Germinal center (tissue), 1 donor: ENCODE measurements at places on chromosomes 6 and 20.

DNA sequence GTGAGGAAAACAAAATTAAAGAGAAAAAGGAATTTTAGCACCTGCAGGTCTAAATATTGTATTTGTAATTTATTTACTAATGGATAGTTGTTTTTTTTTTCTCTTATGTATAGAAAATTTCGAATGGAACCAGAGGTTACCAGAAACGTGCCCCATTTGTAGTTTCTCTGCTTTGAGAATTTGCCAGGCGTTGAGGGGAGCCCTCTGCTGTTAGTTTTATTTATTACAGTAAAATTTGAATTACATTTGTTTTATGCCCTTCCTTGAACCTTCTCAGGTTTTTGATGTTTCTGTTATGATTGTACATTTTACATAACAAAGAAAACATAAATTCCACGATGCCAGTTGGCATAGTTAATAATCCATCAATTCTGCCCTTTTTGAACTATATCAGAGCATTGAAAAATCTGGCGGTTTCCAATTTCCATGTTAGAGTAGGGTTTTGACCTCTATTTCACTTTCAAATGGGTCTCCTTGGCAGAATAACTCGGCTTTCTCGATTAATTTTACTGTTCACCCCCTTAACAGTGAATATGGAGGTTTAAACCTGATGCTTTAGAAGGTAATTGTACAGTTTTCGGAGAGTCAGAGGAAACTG lies 35.1 kb upstream of the RFPL4B start:
- peak; percentile 23 for DNase-seq

GRCh38 chr6:116847227-116847626 lies 18.3 kb upstream of the GPRC6A start:
- DNase-seq = no peak

DNA sequence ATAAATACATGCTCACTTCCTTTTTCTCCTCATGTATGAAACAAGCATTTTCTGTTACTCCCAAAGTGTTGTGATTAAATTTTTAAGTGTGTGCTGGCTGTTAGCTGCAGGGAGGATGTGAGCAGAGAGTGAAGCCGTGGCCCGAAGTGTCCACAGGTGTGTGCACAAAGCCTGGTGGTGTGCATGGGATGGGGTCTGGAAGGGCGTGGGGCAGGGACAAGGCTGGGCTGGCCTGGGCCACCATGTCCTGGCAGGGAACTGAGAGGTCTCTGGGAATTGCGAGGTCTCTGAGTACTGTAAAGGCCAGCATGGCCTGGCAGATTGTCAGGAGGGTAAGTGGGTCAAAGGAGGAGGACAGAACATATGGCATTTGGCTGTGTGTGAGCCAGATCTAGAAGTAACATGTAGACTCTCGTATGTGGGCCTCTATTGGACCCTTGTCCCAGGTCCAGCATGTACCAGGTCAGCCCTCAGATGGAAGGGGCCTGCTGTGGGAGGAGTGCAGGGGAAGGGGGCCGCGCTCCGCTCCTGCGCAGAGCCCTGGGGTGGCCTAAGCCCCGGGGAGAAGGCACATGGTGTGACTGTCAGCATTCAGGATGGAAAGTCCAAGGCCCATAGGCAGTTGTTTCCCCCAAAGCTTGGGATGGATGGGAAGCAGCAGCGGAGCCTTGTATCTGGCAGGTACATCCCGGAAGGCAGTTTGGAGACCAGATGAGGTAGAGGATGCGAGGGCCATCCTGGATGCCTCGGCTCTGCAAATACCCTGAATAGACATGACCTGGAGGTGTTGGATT lies 45.1 kb upstream of the PHACTR3 start:
- no peak for DNase-seq

GRCh38 chr6:107221519-107221918 lies 106.2 kb upstream of the BEND3 start:
- no peak for DNase-seq

DNA sequence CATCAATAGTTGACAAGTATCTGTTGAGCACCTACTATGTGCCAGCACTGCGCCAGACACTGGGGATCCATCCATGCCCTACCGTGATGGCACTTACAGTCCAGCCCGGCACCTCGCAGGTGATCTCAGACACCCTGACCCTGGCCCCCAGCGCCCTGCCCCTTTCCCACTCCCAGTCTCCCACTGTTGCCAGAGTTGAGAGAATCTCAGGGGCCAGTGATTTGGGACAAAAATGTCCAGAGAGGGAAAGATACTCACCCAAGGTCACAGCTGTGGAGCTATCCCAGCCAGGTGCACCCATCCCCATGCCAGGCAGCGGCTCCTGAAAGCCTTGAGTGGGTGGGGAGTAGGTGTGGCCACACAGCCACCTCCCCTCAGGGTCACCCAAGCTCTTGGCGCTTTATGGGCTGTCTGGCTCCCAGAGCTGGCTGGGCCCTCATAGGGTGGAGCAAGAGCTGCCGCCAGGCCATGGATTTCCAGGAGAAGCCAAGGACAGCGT lies 3.3 kb downstream of the PI16 start:
- DNase-seq = no peak

DNA sequence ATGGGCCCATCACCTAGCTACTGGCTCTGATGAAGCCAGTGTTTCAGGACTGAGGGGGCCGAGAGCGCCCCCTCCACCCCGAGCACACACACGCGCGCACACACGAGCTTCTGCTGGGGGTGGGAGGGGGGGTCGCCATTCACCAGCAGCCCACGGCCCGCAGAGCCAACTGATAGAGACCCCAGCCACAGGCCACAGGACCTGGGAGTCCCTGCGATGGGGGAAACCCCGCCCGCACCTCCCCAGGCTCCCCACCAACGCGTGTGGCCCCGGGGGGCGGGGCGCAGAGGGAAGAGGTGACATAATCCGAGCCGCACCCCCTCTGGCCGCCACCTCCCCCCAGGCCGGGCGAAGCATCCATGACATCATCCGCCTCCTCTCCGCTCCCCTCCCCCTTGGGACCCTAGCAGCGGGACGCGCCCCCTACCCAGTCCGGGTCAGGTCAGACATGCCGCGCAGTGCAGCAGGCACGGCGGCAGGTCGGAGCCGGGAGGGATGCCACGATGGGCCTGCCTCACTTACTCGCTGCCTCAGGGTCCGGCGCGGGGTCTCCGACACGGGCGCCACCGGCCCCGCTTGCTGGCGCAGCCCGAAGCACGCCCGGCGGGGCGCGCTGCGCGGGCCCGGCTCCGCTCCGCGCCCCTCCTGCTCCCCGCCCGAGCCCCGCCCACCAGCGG lies at the start of gene LZTS3:
TSS of gene LZTS3 (minus strand) at position 617 of the 677 bp plus-strand sequence. CDS start 6,386 bp downstream, outside the sequence.
- peak; percentile 82 for DNase-seq

DNA sequence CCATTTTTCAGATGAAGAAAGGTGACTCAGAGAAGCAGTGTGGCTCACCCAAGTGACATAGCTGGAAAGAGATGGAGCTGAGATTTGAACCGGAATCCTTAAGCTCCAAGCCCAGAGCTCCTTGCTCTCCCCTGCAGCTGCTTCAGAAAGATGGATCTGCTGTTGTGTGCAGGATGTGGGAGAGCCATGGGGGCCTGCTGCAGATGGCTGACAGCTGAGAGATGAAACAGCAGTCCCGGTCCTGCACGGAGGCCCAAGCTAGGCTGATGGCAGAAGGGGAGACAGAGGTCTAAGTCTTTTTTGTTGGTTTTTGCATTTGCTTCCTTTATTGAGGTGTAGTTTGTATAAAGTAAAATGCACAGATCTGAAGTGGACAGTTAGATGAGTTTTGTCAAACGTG lies 69.8 kb upstream of the FOXP4 start:
- DNase-seq = no peak

DNA sequence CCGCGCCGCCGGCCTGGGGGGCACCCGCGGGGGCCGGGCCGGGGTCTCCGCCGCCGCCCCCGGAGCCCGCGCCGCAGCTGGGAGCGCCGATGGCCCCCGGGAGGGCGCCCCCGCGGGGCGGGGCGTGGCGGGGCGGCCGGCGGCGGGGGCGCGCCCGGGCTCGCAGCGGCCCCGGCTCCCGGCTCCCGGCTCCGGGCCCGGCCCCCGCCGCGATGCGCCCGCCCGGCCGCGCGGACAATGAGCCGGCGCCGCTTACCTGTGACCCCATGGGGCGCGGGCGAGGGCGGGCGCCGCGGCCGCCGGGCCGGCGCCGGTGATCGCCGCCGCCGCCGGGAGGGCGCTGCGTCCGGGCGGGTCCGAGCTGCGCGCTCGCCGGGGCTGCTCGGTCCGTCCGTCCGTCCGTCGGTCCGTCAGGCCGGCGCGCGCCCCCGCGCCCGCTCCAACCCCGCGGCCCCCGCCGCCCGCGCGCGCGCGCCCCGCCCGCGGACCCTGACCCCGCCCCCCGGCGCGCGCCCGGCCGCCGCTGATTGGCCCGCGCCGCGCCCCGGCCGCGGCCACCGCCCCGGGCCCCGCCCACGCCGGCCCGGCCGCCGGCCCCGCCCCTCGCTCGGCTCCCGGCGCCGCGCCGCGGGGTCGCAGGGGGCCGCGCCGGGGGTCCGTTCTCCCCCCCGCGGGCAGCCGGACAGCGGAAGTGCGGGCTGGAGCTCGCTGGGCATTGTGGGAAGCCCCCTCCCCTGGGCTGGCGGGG lies at the start of gene ZBTB46:
TSS of gene ZBTB46 (minus strand) at position 424 of the 748 bp plus-strand sequence. CDS start 40,507 bp downstream, outside the sequence.
- DNase-seq = peak; percentile 94

DNA sequence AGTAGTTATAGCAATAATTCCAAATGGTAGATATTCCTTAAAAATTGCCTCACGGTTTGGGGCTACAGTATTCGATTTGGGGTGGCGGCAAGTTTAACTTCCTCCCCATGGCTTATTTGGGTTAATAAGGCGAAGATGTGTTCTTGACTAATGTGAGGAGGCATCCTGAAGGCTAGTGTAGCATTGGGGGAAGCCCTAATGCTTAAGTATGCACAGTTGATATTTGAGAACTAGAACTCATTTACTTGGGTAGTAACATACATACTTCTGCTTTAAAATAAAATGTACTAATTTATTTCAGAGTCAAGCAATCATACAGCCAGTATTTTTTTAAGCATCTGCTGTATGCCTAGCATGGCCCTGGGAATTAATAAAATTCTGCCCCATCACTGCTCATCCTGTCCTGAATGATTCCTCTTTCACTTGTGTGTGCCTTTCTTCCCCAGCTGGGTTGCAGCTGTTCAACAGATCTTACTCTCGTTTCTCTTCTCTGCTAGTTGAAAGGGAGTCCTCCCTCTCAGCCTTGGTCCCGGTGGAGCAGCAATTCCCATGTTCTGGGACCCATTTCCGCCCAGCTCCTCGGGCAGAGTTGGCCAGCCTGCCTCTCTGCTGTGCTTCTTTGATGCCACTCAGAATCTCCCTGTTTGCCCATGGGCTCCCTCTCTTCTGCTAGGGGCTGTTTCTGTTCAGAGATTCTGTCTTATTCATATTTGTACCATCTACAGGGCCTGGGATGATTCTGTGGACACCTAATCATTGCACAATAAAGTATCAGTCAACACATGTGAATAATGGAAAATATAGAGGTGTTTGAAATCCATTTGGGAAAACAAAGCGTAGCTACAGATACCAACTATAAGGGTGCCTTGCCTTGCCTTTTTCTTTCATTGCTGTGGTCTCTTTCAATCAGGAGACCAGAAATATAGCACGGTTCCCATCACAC lies 104.8 kb downstream of the ARID1B start:
- DNase-seq = no peak

- DNase-seq = no peak
Observed at GRCh38 chr6:13186861-13187260, 141.5 kb downstream of the TBC1D7 start.

DNA sequence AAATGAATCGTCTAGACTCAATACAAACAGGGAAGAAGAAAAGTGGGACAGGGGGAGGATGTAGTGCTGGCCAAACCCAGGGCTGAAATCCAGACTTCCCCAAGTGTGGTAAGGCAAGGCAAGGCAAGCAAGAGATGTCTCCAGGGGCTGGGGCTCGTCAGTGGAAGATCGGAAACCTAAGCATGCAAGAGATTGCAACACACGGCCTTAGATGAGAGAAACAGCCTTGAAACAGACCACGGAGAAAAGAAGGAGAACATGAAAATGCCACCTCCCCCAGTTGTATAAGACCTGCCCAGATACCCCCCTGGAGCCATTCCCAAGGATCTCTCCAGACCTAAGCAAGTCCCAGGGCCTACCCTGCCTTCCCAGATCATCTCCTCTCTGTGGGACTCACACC lies 20.0 kb downstream of the VEGFA start:
- DNase-seq = no peak

DNA sequence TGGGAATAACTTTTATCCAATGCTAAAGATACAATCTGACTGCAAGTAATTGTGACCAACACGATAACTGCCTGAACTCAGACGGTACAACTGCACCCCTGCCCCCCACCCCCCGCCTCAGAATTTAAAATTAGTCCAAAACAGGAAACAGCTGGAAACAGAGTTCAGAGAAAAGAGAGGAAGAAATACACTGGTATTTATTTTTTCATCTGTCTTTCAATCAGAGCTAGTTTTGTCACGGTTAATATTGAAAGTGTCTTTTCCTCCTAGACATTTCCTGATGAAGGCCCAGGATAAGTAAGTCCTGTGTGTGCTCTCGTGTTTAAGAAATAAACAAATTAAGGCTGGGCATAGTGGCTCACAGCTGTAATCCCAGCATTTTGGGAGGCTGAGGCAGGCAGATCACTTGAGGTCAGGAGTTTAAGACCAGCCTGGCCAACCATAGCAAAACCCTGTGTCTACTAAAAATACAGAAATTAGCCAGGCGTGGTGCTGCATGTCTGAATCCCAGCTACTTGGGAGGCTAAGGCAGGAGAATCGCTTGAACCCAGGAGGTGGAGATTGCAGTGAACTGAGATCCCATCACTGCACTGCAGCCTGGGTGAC lies 21.5 kb downstream of the ACSS1 start:
- no peak for DNase-seq

GRCh38 chr6:25960734-25961133 lies 1.9 kb upstream of the TRIM38 start:
- DNase-seq = no peak

DNA sequence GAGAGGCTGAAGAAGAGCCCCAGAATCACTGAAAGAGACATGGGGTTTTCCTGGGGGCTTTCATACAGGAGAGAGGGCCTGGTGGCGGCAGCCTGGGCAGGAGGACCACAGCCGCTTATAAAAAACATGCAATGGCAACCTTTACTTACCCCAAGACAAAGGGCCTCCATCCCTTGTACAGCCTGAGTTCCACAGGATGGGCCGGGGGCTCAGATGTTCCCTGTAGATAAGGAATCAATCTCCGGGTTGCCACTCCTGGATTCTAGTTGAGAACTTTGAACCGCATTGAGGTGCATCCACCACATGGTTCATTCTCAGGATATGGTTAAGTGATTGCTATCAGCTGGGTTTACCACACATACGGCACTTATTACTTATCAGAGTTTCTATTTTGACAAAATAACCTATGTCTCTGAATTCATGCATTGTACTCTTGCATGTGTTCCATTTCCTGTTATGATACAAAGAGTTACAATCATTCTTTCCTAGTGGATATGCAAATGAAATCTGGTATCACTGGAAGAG lies 677.6 kb downstream of the KIF16B start:
- no peak for DNase-seq

DNA sequence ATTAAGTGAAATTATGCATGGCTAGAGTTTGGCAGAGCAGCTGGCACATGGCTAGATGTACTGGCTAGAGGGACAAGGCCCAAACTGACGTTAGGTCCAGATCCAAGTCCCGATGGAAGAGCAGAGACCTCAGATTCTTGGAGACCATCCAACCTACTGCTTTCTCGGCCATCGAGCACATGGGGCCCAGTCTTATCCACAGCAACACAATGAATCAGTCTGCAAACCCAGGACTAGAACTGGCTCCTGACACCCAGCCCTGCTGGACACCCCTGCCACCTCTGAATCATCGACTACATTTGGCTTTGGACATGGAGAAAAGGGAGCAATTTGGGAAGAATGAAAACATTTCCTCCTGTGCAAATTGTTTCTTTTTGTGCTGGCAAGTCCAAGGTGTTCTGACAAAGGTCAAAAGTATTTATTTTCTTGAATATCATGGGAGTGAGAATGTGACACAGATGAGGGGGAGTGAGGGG lies 23.9 kb upstream of the YWHAB start:
- DNase-seq = no peak
